ENCODE measurements at places on chromosomes 7 and 10. TPM values are rescaled to one million over a fixed set of nuclear protein-coding genes. Genes with fewer than 3 reads are reported as not detected.

DNA sequence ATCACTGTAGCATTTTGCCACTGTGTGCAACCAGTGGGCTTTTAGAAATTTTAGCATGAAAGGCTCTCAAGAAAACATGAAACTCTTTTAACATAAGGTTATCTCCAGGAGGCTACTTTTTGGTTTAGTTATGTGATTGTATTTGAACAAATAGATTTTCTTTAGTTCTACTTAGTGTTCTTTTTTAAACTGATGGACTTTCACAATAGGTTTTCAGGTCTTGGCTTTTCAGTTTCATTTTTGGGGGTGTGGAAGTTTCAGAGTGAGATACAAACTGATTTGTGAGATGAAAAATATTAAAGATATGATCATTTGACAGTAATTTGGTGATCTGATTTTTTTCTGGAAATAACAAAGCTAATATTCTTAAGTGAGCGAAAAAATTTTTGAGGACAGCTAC is 344.1 kb downstream of the PHF14 start:
- H3K4me1 ChIP-seq, result no peaks in the 10 kb centered on the region
- H3K27ac ChIP-seq, result no peak overlapping the region
- H3K4me3 ChIP-seq, result no peak overlapping the region
- no peak for ATAC-seq
- no peaks in the 10 kb centered on the region for H3K36me3 ChIP-seq

The C7orf57 gene
- total RNA-seq, result not detected

DNA sequence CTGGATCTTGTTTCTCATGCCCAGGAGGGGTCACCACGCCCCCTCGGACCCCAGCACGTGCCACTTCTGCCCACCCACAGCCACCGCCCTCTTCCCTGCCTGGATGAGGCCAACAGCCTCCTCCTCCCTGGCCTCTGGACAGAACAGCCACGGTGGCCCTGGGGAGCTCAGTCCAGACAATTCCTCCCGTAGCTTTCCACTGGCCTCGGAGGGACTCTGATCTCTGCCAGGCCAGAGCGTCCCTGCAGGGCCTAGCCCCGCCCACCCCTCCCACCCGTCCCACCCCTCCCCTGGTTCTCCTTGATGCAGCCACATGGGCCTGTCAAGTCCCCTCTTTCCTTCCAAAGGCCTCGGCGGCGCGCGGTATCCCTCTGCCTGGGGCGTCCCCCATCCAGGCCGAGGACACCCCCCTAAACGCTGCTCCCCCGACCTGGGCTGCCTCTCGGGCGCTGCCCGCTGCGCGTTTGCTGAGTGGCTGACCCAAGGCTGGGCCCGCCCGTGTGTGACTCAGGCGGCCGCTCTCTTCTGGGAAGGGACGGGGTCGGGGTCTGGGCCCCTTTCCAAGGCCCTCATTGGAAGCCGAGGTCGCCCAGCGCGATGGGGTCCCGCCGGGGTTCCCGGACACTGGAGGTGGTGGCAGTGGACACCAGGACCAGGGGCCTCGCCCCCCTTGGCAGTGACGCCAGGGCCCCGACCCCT is 557 bp downstream of the TMEM120A start:
- peak; percentile 64 for ATAC-seq
- peaks cover 58% of the 10 kb centered on the region for H3K4me1 ChIP-seq
- peak overlapping the region; percentile 100 for H3K27ac ChIP-seq
- H3K36me3 ChIP-seq, result no peaks in the 10 kb centered on the region
- peak overlapping the region; percentile 57 for H3K4me3 ChIP-seq

The AZGP1 gene
- total RNA-seq, result 5.3 TPM

GRCh38 chr7:158130023-158130409 is 457.6 kb downstream of the PTPRN2 start:
- no peak overlapping the region for H3K27ac ChIP-seq
- no peaks in the 10 kb centered on the region for H3K4me1 ChIP-seq
- no peak overlapping the region for H3K4me3 ChIP-seq
- no peaks in the 10 kb centered on the region for H3K36me3 ChIP-seq
- ATAC-seq, result no peak
- H3K27me3 ChIP-seq, result no peaks in the 10 kb centered on the region

The SUGCT gene
- 17.3 TPM for total RNA-seq

- no peaks in the 10 kb centered on the region for H3K4me1 ChIP-seq
- no peaks in the 10 kb centered on the region for H3K27me3 ChIP-seq
- no peak overlapping the region for H3K4me3 ChIP-seq
- peaks cover 49% of the 10 kb centered on the region for H3K36me3 ChIP-seq
These were observed 101.9 kb upstream of the TNRC18 start for GRCh38 chr7:5525271-5526099.

- no peak for ATAC-seq
- no peaks in the 10 kb centered on the region for H3K27me3 ChIP-seq
- H3K4me3 ChIP-seq, result no peak overlapping the region
These were observed 229.0 kb downstream of the STK31 start for GRCh38 chr7:23938937-23939552.

The DNAJC9 gene
- 20.2 TPM for total RNA-seq

DNA sequence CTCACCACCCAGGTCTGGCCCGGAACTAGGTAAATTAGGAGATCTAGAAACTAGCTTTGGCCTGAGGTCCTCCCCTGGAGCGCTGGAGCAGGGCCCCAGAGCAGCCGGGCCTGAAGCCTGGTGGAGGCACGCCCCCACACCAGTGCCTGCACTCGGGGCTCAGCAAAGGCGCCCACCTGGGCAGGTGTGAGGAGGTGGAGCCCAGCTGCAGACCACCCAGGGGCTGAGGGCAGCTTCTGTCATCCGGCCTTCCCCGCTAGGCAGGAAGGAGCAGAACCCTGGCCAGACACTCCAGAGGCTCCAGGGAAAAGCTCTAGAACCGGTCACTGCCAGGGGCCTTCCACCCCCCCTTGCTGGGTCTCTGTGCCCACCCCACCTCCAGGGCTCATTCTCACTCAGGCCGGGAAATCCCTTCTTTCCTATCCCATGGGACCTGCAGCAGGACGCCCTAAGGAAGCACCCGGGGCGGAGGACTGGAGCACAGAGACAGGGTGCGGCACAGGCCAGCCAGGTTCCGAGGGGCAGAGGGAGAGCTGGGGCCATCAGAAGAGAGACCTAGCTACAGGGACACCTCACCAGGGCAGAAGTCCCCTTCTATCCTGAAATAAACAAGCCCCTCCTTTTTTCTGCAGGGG is 161.2 kb downstream of the NRF1 start:
- no peaks in the 10 kb centered on the region for H3K36me3 ChIP-seq
- H3K4me3 ChIP-seq, result no peak overlapping the region
- H3K27ac ChIP-seq, result no peak overlapping the region

The VWA2 gene
- 0.13 TPM for total RNA-seq

DNA sequence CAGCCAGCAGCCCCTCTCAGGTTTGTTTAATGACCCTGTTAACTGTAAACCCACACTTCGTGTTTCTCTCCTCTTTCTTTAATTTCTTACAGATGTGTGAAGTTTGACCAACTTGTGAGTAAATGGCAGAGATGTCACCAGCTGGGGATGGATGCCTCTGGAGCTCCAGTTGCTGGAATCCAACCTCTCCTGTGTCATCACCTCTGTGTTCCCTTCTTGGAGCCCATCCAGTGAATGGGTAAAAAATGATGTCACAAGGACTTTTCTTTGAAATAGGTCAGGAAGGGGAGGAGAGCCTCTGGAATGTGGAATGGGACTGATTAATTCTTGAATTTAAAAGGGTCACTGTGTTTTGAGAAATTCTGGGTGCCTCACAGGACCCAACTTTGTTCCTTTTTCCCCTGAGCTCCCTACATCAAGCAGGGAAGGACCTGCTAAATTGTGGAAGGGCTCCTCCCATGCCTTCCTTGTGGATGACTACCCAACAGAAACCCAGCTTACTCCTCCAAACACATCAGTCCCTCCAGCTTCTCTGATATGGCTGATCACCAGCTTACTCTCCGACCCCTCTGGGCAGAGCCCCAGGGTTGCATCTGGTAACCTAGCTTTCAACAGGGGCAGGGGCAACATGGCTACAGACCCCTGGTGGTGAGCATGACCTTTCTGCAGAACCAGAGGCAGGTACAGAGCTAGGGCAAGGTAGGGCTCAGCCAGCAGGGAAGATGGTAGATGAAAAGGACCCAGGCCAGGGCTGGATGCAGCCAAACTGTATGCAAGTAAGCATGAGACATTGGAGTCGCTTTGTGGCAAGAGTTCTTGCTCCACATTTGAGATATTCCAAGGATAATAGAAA is 67.5 kb downstream of the STRA8 start:
- H3K4me1 ChIP-seq, result no peaks in the 10 kb centered on the region
- no peaks in the 10 kb centered on the region for H3K27me3 ChIP-seq
- H3K36me3 ChIP-seq, result no peaks in the 10 kb centered on the region
- H3K4me3 ChIP-seq, result no peak overlapping the region

GRCh38 chr10:114703377-114704107 is 45.5 kb upstream of the ABLIM1 start:
- H3K36me3 ChIP-seq, result no peaks in the 10 kb centered on the region
- H3K4me3 ChIP-seq, result no peak overlapping the region
- H3K27ac ChIP-seq, result no peak overlapping the region

DNA sequence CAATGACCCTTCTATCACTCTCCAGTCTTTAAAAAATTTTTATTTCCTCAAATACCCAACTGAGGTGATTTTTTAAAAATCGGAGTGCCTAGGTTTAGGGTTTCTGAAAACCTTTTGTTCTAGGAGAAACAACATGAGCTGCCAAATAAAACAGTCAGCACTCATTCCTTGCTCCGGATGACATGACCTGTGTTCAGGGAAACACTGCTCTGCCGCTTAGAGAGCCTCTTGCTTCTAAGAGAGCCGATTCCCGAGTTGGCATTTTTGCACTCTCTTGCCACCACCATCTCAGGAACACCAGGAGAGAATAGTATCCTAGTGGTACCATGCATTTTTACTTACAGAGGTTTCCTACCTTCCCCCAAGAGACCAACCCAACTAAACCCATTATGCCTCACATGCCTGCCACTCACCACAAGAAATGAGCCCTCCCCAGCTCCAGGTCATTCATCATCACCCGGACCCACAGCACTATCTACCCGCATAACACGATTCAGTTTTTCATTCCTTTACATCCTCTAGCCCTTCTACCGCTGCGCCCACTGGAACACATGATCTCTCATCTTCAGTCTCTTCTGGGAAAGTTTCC is 365.4 kb downstream of the THSD7A start:
- H3K4me1 ChIP-seq, result no peaks in the 10 kb centered on the region
- no peak for ATAC-seq
- no peaks in the 10 kb centered on the region for H3K36me3 ChIP-seq
- no peak overlapping the region for H3K4me3 ChIP-seq
- no peak overlapping the region for H3K27ac ChIP-seq

GRCh38 chr10:128078136-128078969 is 47.9 kb downstream of the MKI67 start:
- H3K27me3 ChIP-seq, result peaks cover 35% of the 10 kb centered on the region
- H3K27ac ChIP-seq, result no peak overlapping the region
- ATAC-seq, result no peak
- no peaks in the 10 kb centered on the region for H3K4me1 ChIP-seq
- no peak overlapping the region for H3K4me3 ChIP-seq
- peaks cover 67% of the 10 kb centered on the region for H3K36me3 ChIP-seq

- no peak for ATAC-seq
- no peak overlapping the region for H3K4me3 ChIP-seq
- H3K36me3 ChIP-seq, result no peaks in the 10 kb centered on the region
- H3K27ac ChIP-seq, result no peak overlapping the region
- H3K27me3 ChIP-seq, result no peaks in the 10 kb centered on the region
These were observed 5.9 kb upstream of the PRSS58 start for GRCh38 chr7:142263598-142264380.

DNA sequence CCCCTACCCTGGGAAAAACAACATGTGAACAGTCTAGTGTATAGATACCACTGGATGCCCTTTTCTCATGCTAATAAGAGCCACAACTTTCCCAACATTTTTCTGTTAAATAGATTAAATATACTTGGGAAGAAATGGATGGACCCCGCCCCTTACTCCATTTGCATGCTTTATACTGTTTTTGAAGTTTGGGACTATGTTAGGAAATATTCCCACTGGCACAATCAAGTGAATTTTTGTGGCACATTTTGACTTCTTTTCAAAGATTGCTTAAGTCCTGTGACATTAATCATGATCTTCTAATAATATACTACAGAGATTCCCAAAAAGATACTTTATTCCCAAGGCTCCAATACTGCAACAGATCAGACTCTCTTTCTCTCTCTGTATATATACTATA is 216.6 kb downstream of the TWIST1 start:
- no peaks in the 10 kb centered on the region for H3K36me3 ChIP-seq
- ATAC-seq, result no peak
- H3K4me1 ChIP-seq, result no peaks in the 10 kb centered on the region
- H3K27ac ChIP-seq, result no peak overlapping the region

The STOX1 gene
- total RNA-seq, result 11.8 TPM

The LRCH4 gene
- 16.1 TPM for total RNA-seq

DNA sequence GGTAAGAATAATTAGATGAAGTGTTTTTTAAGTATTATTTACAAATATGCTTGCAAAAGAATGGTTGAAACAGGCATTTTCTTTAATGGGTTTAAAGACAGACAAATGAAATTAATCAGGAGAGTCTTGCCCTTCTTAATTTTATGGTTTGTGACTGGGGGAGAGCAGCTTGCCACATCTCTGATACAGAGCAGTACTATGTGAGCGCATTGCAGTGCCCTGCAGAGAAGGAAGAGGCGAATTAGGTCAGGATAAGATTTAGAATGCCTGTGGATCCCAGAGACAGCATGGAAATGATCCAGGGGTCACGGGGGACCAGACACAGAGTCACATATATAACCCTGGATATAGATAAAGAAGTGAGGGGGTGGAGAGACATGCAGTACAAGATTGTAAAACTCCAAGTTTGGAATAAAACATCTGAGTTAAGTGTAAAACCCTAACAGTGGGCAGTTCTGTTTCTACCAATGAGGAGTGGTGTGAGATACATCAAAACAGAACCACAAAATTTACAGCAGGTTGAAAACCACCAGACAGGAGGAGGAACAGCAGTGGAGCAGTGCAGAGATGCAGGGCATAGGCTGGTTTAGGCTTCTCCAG is 125.5 kb downstream of the FAM204A start:
- H3K27ac ChIP-seq, result no peak overlapping the region
- no peaks in the 10 kb centered on the region for H3K4me1 ChIP-seq
- no peak overlapping the region for H3K4me3 ChIP-seq

The ZNF32 gene
- total RNA-seq, result 45.8 TPM

DNA sequence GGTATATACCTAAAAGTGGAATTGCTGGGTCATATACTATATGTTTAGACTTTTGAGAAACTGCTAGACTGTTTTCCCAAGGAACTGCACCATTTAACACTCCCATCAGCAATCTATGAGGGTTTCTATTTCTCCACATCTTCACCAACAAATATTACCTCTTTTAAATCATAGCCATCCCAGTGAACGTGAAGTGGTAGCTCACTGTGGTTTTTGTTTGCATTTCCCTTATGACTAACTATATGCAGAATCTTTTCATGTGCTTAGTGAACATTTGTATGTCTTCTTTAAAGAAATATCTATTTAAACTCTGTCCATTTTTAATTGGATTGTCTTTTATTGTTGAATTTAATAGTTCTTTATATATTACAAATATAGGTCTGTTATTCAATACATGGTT is 115.8 kb upstream of the SEC61G start:
- no peak overlapping the region for H3K4me3 ChIP-seq
- no peaks in the 10 kb centered on the region for H3K4me1 ChIP-seq
- ATAC-seq, result no peak
- no peaks in the 10 kb centered on the region for H3K36me3 ChIP-seq

The CYP2C9 gene
- total RNA-seq, result not detected

- no peaks in the 10 kb centered on the region for H3K36me3 ChIP-seq
- H3K4me3 ChIP-seq, result no peak overlapping the region
- H3K4me1 ChIP-seq, result no peaks in the 10 kb centered on the region
- peaks cover 25% of the 10 kb centered on the region for H3K27me3 ChIP-seq
- no peak overlapping the region for H3K27ac ChIP-seq
- no peak for ATAC-seq
These were observed 60.5 kb upstream of the BET1 start for GRCh38 chr7:94064541-94065191.

Data from gastroesophageal sphincter (tissue), 4 donors.